ENCODE measurements at places on chromosomes 1 and 21.
A peak's percentile ranks its signal among the peaks of the same experiment; 100 is the strongest.

DNA sequence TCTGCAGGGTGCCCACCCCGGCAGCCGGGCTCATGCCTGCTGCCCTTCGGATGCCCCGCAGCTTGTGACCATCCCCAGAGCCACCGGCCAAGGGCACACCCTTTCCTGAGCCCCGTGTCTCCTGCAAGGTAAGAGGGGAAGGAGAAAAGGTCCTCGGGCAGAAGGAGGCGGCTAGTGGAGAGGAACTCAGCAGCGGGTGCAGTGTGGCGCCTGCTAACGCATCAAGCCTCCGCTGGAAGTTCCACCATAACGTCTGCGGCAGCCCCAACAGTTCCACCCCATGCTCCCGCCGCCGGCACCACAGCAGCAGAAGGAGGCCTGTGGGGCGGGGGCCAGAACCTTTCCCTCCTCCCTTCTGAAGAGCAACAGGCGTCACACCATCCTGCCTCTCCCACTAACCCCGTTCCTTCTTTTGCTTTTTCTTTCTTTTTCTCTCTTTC is 990 bp downstream of the VWA5B1 start:
- DNase-seq, result no peak

- no peak for DNase-seq
These were observed 5.2 kb upstream of the CCDC17 start for GRCh38 chr1:45629035-45629434.

DNA sequence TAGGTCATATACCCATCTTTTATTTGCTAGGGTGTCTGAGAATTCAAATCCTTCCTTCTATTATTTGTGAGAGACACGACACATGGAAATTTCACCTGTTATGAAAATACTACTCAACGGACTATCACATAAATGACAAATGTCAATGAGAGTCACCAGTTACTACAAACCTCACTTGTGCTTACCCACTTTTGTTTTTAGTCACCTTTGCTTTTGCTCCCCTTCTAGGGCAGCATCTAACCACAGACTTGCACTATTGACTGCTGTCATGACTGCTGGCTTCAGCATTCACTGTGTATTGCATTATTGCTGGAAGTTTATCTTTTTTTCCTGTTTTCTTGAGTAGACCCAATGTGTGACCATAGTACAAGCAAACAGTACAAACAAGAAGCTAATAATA is 1048.0 kb downstream of the PLA2G4A start:
- no peak for DNase-seq

- no peak for DNase-seq
These were observed 5.7 kb downstream of the LBR start for GRCh38 chr1:225422031-225422605.

DNA sequence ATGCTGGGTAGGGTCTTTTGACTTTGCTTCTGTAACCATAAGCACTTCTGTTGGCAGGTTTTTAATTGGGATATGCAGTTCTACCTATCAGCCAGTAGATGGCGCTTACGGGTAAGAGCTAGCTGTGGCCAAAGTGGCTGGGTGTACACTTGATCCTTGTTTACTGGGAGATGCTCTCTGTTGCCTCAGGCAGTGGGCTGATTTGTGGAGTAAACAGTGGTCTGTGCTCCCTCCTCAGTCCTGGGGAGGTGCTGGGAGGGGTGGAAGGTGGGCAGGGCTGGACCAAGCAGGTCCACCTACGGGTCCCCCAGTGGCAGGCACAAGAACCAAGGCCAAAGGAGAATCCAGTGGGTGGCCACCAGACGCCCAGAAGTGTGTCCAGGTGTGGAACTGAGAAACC is 43.4 kb downstream of the RALGPS2 start:
- DNase-seq, result no peak

GRCh38 chr21:17414766-17415165 is 98.1 kb upstream of the CXADR start:
- no peak for DNase-seq

DNA sequence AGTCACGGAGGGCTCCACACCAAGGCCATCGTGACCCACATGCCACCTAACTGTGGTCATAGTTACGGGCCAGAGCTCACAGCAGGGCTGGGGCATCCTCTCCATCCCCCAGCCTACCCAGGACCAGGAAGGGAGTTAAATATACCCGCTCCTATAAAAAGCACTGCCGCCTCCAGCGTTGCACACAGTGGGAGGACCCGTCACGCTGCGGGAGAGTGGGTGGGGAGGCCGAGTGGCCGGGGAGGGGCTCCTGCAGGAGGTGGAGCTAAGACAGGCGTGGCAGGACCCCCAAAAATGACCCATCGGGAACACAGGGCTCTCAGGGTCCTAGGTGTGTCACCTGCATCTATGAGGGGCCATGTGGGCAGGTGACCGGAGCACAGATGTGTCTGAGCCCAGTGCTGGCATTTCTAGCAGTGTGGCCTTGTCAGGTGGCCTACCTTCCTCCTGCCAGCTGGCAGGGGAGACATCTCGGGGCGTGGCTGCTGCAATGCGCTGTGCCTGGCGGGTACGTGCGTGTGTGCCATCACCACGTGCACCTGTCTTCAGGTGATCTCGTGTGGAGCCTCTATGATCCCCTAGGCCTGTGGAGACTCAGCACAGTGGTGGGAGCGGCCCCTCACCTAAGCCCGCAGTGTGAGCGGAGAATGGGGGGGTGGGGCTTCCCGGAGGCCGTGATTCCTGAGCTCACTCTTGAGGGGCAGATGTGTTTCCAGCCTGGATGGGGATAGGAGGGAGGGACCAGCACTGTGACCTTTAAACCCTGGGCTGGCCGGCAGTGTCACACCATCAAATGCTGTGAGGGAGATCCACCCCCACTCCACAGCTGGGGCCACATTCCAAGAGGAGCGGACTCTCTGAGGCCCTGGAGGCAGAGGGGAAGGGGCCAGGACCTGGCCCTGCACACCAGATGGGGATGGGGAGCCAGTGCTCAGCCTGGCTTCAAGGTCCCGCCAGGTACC is 17.7 kb downstream of the AGRN start:
- no peak for DNase-seq

DNA sequence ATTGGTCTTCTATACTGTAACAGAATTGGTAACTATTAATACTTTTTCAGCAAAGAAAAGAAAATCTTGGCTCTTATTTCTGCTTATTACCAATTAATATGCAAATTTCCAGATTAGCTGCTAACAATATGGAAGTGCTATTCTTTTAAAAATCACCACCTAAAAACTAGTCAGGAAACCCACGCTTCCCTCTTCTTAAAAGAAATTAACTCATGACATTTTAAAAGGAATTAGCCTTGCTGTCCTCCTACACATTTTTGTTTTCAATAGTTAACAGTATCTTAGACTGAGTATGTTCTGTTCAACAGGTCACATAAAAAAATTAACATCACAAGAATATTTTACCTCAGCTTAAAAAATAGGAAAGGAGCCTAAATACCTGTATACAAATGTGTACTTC is 27.3 kb downstream of the ABL2 start:
- DNase-seq, result no peak

- no peak for DNase-seq
These were observed 120.7 kb downstream of the BACH1 start for GRCh38 chr21:29419422-29419821.

DNA sequence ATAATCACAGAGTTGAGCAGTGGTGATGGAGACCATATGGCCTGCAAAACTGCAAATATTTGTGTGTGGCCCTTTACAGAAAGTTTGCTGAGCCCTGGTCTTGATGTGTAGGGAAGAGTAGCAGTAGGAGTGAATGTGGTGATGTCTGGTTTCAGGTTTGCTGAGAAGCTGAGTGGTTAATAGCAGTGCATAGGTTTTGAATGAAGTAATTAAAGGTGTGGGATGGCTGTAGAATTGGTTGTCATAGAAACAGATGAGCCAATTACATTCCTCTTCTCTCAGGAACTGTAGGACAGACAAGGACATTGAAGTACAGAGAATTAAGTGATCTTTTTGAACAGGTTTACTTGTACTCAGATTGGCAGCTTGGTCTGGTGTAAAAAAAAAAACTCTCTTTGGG is 37.4 kb downstream of the PRDM2 start:
- no peak for DNase-seq

DNA sequence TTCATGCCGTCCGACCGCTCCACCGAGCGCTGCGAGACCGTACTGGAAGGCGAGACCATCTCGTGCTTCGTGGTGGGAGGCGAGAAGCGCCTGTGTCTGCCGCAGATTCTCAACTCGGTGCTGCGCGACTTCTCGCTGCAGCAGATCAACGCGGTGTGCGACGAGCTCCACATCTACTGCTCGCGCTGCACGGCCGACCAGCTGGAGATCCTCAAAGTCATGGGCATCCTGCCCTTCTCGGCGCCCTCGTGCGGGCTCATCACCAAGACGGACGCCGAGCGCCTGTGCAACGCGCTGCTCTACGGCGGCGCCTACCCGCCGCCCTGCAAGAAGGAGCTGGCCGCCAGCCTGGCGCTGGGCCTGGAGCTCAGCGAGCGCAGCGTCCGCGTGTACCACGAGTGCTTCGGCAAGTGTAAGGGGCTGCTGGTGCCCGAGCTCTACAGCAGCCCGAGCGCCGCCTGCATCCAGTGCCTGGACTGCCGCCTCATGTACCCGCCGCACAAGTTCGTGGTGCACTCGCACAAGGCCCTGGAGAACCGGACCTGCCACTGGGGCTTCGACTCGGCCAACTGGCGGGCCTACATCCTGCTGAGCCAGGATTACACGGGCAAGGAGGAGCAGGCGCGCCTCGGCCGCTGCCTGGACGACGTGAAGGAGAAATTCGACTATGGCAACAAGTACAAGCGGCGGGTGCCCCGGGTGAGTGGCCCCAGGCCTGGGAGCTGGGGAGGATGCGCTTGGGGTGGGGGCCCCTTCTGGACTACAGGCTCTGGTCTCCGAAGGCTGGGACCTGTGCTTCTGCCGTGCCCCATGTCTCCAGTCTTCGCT is 1.1 kb downstream of the SKI start:
- DNase-seq, result no peak

DNA sequence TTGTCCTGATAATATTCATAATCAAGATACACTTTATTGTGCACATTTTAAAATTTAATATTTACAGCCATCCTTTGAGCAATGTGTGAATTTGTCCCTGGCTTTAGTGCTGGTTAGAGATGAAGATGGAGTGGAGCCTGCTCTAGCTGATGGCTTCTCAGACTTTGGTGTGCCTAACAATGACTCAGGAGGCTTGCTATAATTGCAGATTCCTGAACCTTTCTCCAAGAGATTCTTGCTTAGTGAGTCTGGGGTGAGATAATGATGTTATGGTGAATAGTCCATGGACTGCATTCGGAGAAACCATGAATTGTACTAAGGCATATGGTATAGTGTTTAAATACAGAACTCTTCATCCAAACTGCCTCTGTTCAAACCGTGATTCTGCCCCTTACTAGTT is 307.1 kb downstream of the PAPPA2 start:
- no peak for DNase-seq

DNA sequence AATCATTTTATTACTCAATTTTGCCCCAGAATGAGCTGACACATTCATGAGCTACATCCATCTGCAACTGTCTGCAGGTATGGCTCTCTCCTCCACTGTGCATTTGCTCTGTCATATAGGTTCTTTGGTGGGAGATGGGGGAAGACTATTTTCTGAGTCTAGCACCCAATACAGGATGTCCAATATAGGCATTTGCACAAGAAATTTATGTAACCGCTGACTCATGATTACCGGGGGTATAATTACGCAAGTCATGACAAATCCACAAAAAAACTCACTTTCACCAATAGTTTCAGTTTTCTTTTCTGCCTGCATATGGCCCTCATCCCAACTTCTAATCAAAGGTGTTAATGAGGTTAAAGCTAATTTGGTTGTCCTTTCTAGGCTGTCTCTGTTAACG is 17.5 kb upstream of the VSIG8 start:
- no peak for DNase-seq

DNA sequence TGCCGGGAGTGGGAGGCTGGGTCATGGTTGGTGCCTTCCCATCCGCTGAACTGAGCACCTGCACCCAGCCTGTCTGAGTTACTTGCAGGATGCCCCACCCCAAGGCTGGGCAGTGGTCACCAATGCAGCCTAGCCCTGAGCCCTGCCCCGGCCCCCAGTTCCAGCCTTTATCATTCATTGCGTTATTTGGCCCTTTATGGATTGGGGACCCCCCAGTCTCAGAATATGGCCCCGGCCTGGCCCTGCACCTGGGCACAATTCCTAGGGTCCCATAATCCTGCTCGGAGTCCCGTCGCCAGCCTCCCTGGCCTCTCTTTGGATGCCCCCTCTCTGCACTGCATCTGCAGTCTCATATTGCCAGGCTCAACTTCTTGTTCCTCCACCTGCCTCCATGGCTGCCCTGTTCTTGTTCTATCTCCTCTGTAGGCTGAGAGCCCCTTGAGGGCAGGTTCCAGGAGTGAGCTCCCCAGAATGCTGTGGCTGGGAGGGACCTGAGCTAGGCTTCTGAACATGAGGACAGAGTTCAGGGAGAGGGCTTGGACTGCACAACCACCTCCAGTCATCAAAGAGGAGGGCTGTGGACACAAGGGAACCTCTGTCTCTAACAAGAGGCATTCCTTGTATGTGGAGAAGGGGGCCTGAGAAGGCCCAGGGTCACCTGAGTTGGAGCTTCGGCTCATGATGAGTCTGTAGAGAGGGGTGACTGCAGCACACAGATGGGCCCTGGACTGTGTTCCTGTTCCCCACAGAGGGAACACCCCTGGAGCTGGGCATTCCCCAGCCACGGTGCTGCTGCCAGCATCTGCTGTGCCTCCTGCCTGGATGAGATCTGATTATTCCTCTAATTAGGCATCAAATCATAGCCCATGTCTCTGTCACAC is 1.1 kb upstream of the KNCN start:
- no peak for DNase-seq

GRCh38 chr1:55311057-55311641 is 96.0 kb upstream of the USP24 start:
- no peak for DNase-seq

GRCh38 chr21:33854604-33855003 is 61.0 kb downstream of the ATP5PO start:
- DNase-seq, result no peak

DNA sequence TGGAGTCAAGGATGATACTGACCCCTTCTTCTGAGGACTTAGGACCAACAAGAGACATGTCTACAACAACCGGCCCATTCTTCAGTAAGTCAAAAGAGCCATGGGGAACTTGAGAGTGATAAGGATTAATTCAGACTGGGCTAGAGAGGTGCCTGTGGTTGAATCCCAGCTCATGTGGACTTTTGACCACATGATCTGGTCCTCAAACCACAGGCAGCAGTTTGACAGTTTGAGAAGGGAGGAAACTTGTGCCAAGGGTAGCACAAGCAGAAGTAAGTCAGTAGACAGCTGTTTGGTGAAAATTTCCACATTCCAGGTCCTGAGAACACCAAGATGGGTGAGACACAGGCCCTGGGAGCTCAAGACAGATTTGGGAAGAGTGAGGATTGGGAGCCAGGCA is 19.8 kb downstream of the SH3BP5L start:
- DNase-seq, result no peak

GRCh38 chr1:226547754-226548191 is 791 bp upstream of the STUM start:
- peak; percentile 41 for DNase-seq

DNA sequence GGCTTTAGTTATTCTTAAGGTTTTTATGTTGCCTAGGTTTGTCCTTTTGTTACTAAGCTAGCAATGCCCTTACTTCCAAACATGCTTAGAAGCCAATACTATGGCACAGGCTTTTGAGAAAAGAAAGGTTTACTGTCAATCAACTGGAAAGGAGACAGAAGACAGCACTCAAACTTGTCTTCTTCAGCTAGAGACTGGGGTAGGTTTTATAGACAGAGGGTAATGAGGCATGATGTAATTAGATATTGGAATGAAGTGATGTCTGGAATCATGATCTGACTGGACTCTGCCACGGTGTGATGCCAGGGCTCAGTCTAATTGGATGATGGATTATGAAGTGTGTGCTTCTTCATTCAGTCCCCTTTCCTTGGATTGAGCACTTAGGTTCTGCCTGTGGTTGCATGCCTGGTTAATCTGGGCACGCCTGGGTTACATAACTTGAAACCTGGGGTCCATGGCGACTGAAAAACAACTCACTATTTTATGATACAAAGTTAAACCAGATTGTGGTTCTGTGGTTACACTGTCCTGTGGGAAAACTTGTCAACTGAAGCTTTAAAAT is 625.8 kb downstream of the BRINP3 start:
- DNase-seq, result no peak

All from activated CD8-positive, alpha-beta memory T cell treated with anti-CD3 and anti-CD28 coated beads for 1 hour (primary cell).